ENCODE measurements at places on chromosomes 2 and 18.
A peak's percentile ranks its signal among the peaks of the same experiment; 100 is the strongest.

- DNase-seq, result no peak
Observed at GRCh38 chr2:168157926-168158325, 89.5 kb downstream of the STK39 start.

DNA sequence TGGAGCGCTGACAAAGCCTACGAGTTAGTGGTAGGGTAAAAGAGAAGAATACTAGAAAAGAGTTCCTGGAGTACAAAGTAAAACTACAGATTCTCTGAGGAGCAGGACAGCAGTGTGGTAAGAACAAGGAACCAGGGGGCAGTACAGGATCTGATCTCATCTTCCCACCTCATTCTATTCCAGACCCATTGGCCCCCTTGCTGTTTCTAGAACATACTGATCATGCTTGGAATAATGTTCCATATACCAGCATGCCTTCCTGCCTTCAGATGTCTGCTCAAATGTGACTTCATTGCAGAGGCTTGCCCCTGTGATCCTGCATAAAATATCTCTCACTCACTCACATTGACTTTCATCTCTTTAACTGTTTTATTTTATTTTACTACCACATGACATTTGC lies 19.3 kb downstream of the MSGN1 start:
- no peak for DNase-seq

GRCh38 chr2:217641960-217642359 lies 360.8 kb downstream of the TNS1 start:
- no peak for DNase-seq

- DNase-seq, result no peak
Observed at GRCh38 chr2:62306751-62307468, 111.0 kb downstream of the B3GNT2 start.

GRCh38 chr18:2197946-2198345 lies 373.4 kb downstream of the METTL4 start:
- DNase-seq, result no peak

GRCh38 chr2:50749216-50749615 lies 282.7 kb downstream of the NRXN1 start:
- DNase-seq, result no peak

- no peak for DNase-seq
Observed at GRCh38 chr2:203586696-203587095, 51.6 kb upstream of the RAPH1 start.

GRCh38 chr2:149467436-149467835 lies 120.1 kb downstream of the MMADHC start:
- DNase-seq, result no peak

DNA sequence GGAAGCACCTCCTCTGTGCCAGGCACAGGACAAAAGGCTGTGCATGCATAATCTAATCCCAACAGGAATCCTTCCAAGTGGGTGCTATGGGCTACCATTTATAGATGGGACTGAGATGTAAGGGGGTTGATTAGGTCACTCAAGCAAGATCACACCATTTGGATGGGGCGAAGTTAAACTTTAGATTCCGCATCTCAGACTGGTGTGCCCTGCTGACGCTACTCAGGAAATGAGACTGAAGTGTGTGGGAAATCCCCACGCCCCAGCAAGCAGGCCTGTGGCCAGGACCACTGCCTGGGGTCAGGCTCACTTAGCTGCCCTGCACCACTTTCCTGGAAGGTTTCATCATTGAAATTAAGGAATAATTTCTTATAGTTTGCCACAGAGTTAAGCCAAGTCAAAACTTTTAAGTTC lies 70.5 kb upstream of the PPP1CB start:
- DNase-seq, result no peak

GRCh38 chr2:236169741-236170589 lies 1.8 kb upstream of the GBX2 start:
- DNase-seq, result no peak

- no peak for DNase-seq
Observed at GRCh38 chr18:50055488-50055887, 139.5 kb downstream of the MYO5B start.

- DNase-seq, result no peak
Observed at GRCh38 chr2:208984376-208985090, 439.3 kb upstream of the MAP2 start.

- no peak for DNase-seq
Observed at GRCh38 chr18:23591011-23591410, 4.7 kb upstream of the NPC1 start.

- DNase-seq, result no peak
Observed at GRCh38 chr2:42572297-42573081, 4.1 kb downstream of the MTA3 start.

- DNase-seq, result no peak
Observed at GRCh38 chr2:5791371-5791770, 99.2 kb downstream of the SOX11 start.

GRCh38 chr2:8422450-8422800 lies 259.4 kb upstream of the ID2 start:
- DNase-seq, result no peak

DNA sequence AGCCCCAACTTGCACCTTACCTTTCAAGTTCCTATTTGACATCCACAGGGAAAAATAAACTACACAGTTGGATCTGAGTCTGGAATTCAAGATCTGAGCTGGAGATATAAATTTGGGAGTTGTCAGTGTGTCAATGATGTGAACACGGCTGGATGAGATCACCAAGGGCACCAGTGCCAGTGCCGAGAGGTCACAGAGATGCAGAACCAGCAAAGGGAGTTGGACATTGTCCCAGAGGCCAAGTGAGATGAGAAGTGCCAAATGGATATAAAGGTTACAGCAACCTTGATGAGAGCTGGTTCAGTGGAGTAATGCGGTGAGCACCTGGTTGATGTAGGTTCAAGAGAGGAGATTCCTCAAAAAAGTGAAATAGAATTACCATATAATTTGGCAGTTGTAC lies 24.8 kb downstream of the LRRFIP1 start:
- no peak for DNase-seq

DNA sequence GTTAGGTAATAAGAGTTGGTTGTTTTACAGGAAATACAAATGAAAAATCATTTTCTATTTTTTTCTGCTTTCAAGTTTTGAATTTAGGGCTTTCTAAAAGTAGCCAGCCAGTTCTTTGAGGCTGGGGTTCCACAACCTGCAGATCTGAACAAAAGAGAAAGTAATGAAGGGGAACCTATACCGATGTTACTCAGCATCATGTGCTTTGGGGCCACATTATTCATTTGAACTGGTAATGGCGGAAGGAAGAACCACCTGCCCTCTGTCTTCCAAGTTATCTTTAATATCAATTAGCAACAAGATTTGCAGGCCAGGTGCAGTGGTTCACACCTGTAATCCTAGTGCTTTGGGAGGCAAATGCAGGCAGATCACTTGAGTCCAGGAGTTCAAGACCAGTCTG lies 12.9 kb upstream of the MRO start:
- DNase-seq, result no peak

GRCh38 chr18:12973562-12974213 lies 17.5 kb upstream of the CEP192 start:
- no peak for DNase-seq

- DNase-seq, result no peak
Observed at GRCh38 chr2:47087051-47087450, 68.1 kb downstream of the STPG4 start.

DNA sequence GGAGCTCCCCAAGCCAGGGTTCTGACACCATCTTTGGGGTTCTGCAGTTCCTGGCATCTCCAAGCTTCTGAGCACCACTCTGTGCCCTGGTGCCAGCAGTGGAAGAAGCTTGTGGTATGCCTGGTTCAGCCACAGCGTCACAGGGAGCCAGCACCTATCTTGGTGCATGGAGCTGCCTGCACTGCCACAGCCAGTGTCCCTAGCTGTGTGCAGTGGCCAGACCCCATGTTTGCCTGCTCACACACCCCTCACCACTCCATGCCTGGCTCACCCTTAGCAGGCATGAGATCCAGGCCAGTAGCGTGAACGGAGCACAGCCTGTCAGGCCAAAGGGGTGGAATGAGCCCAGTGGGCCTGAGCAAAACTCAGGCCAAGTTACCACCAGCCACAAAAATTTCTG lies 290.2 kb upstream of the LRATD1 start:
- DNase-seq, result no peak

DNA sequence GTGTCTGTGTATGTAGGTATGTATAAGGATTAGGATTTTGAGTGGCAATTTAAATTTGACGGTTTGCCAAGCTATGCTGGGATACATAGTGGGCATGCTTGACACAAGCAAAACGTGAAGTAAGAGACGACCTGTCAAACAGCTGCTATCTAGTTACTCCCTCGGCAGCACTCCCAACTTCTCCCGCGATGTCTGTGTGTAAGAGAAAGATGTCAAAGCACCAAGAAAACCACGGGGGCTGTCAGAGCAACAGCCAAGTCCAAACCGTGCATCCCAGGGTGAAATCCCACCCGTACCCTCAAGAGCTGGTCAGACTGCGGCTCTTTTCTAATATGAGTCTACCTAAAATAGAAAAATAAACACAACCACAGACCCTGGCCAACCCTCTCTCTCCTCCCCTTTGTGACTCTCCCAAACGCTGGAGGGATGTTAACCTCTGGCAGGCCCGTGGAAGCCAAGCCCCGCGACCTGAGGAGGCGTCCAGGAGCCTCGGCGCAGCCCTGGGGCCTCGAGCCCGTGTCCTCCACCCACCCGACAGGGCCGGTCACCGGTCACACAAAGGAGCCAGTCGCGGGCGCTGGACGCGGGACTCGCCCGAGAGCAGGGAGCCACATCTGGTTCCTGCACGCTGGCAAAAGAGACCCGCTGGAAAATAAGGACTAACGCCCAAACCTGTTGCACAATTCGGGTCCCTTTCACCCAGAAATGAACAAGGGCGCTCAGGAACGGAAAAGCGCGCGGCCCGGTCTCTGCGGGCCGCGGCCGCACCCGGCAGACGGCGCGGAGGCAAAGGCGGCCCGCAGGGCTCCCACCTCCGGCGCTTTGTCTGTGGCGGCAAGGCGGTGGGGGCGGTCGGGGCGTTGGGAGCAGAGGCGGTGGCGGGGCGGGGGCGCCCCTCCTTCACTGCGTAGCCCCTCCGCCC lies 925 bp downstream of the SESTD1 start:
- peak; percentile 23 for DNase-seq

DNA sequence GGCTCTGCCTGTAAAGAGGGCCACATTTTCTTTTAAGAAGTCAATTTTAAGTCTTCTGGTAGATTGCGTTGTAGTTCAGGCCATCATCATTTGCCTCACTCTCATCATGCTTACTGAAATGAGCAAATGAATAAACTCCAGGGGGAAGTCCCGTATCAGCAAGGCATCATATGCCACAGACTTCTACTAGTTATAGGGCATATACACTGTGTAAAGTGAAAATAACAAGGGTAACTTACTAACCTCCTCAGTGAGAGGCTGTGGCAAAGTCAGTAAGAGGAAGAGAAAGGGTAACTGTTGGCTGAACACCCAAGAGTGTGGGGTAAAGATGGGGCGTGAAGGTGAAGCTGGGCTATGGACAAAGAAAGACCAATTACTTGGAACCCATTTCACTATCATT lies 456.2 kb downstream of the SPAG16 start:
- DNase-seq, result no peak

DNA sequence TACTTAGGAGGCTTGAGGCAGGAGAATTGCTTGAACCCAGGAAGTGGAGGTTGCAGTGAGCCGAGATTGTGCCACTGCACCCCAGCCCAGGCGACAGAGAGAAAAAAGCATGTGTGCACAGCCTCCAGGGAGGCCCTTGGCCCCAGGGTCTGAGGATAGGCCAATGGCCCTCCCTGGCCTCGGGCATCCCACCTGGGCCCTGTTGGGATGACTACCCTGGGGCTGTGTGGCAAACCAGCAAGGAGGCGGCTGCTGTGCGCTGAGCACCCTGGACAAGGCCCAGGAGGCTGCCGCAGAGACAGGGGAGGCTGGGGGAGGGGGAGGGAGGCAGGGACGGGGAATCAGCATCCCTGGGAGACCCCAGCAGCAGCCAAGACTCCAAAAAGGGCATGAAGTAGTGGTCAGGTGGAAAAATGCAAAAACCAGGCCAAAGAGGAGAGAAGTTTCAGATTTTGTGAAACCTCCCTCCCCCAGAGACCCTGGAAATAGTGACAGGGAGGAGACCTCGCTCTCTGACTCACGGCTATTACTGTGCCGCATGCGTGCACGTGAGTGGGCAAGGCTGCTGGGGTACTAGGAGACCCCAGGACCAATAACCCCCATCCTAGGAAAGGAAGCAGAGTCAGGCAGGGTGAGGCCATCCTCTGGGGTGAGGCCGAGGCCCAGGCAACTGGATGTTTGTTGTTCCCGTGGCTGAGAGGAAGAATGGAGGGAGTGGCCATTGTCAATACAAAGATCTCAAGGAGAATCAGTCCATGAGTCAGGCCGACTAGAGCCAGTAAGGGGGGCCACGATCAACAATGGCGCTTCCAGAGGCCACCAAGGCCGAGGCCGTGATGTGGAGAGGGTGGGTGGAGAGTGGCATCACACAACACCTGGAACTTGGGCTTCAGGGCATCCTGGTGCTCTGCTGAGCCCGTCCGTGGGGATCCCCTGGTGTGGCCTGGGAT lies 16.0 kb upstream of the B3GNT7 start:
- DNase-seq, result no peak

- no peak for DNase-seq
Observed at GRCh38 chr2:11329776-11330175, 14.7 kb downstream of the ROCK2 start.

DNA sequence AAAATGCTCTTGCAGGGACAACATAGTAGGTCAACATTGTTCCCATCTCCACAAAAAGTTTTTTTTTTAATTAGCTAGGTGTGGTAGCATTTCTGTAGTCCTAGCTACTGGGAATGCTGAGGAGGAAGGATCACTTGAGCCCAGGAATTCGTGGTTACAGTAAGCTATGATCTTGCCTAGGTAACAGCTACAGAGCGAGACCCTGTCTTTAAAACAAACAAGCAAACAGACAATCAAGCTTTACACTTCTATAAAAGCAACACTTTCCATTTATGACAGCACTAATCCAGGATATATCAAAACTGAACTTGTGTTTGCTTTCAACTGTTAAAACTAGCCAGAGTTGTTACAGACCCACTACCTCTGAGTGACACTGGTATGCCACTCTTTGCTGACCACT lies 12.0 kb downstream of the UGT1A3 start:
- DNase-seq, result no peak

GRCh38 chr2:101064868-101065549 lies 62.9 kb downstream of the RPL31 start:
- DNase-seq, result no peak

- no peak for DNase-seq
Observed at GRCh38 chr2:140861666-140862065, 1269.2 kb downstream of the LRP1B start.

DNA sequence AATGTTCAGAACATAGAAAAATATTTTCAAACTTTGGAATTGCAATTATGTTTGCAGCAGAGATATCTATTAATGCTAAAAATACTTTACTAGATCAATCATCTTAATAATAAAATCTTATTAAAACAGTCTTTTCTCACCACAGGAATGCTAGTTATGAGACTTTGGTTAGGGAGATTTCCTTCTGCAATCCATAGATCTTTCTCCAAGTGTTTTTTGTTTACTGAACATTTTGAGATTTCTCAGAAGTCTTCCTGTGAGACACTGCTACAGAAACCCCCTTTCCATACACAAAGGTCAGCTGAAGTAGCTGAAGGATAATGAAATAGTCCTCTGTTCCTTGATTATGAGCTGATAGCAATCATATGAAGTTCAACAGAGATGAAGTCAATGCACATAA lies 59.4 kb upstream of the RAPH1 start:
- DNase-seq, result no peak

Measured in C1 segment of cervical spinal cord (tissue), 14 donors.